Spleen (tissue), 13 donors: ENCODE measurements at places on chromosomes 5 and 9. TPM values are rescaled to one million over a fixed set of nuclear protein-coding genes. Genes with fewer than 3 reads are reported as not detected.
A peak's percentile ranks its signal among the peaks of the same experiment; 100 is the strongest.

GRCh38 chr5:143826951-143827444, 15.0 kb downstream of the HMHB1 start:
- DNase-seq: no peak

DNA sequence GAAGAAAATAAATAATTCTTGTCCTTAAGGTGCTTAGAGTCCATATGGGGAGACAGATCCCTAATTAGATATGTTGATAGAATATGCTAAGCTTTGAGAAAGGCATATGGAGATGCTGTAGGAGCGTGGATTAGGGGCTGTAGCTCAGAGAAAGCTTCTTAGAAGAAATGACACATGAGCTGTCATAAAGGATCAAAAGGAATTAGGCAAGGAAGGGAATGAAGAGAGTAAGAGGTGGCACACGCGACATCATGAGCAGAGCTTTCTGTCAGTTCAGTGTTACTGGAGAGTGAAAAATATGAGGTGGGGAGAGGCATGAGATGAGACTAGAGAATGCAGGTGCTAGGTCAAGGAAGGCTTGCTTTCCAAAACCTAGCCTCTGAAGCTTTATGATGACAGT, 118.6 kb downstream of the KIAA0825 start:
- DNase-seq: no peak

DNA sequence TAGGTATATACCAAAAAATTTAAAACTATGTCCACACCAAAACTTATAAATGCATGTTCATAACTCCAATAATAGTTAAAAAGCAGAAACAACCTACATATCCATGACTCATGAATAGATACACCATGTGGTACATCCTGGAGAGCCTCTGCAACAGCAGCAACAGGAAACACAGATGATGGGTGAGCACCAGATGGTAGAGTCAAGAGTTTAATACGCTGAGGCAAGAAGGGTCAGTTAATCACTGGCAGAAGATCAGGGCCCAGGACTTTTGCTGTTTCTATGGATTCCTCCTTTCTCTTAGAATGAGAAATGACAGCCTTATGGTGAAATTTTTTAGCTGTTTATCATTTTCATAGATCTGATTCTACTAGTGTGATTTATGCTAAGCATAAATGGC, 351.8 kb upstream of the ADAMTSL1 start:
- DNase-seq: no peak

DNA sequence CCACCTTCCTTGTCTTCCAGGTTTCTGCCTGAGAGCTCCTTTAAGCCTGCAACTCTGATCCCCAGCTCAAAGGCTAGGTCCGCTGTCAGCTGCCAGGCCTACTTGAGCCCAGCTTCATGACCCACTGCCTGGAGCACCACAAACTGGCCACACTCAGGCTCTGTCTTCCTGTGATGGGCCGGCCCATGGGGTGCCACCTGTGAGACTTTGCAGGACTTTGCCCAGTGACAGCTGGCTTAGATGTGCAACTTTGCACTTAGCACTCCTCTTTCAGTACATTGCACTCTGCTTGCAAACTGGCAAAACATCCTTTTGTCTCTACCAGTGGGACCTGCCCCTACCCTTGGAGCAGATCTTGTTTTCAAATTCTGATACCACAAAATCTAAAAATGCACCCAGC, 311.5 kb upstream of the PDE4D start:
- DNase-seq: no peak

- no peak for DNase-seq
These were observed 1.5 kb upstream of the FCHO2 start for GRCh38 chr5:72954389-72954788.

DNA sequence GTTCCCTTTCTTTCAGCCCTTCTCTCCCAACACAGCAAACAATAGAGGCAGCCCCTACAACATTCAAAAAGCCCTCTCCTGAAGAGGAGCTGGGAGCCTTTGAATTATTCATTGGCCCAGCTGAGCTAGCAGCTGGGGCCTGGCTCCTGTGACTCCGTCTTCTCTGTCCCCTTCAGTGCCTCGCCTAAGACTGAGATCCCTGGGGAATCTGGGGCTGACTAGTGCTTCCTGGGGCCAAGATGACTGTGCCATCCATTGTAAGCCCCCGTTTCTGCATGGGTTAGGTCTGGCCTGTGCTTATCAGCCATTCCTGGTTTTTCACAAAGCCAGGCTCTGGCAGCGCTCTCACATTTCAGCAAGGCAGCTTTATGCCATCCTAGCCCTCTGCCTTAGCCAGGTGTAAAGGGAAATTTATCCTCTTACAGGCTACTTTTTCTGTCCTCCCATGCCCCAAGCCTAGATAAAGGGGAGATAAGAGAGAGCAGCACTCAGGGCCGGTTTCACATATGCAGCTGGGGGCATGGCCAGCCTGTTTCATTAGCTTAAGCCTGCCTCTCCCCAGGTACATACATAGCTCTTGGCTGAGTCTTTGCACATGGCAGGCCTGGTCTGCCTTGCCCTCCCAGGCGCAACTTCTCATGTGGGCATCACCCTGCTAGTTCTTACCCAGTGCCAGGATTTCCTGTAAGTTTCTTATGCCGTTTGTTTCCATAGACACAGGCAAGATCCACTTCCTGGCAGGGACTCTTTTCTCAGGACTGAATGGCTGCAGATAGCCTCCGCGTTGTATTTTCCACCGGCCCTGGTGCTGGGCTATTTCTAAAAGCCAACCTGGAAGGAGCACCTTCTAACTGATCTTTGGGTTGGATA, 15.8 kb downstream of the PTPA start:
- no peak for DNase-seq

- DNase-seq: no peak
These were observed 178.4 kb downstream of the KIAA0825 start for GRCh38 chr5:94440015-94440414.

GRCh38 chr9:91253488-91253887, 108.2 kb downstream of the AUH start:
- no peak for DNase-seq

DNA sequence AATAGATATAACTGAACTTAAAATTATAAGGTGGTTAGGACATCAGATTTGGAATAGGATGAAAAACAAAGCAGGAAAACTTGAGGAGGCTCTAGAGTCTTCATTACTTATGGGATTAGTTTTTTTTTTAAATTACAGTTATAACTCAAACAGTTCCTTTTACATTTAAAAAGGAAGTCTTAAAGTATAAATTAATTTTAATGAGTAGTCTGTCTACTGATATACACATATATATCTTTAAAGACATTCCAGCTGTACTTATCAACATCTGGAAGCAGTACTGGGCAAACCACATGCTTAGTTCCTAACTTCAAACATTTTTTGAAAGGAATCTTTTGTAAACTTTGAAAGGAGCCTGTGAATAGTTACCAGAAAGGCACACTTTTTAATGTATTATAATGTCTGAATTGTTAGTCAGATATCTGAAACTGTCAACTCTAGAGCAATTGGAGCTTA, 6.0 kb downstream of the ACTBL2 start:
- DNase-seq: no peak

DNA sequence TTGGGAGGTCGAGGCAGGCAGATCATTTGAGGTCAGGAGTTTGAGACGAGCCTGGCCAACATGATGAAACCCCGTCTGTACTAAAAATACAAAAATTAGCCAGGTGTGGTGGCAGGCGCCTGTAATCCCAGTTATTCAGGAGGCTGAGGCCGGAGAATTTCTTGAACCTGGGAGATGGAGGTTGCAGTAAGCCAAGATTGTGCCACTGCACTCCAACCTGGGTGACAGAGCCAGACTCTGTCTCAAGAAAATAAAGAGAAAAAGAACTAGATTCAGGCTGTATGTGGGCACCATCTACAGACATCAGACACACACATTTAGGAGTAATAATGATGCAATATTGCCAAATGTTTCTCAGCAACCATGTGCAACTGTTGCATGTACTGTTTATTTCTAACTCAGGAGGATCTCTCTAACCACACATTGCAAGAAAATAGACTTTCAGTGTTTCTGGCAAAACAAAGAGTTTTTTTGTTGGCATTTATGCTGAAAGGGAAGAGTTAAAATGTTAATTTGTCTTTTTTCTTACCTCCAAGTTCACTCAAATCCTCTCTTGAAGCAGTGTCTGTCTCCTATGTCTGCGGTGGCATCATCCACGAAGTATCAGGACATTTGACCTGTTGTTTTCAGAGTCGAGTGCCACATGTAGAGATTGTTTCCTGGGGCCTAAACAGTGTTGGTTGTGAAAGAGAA, 5.1 kb upstream of the ORM1 start:
- DNase-seq: peak; percentile 16

- no peak for DNase-seq
These were observed 274.9 kb downstream of the EFNA5 start for GRCh38 chr5:107395632-107396350.

GRCh38 chr5:169527066-169527465, 56.5 kb upstream of the SPDL1 start:
- DNase-seq: no peak

DNA sequence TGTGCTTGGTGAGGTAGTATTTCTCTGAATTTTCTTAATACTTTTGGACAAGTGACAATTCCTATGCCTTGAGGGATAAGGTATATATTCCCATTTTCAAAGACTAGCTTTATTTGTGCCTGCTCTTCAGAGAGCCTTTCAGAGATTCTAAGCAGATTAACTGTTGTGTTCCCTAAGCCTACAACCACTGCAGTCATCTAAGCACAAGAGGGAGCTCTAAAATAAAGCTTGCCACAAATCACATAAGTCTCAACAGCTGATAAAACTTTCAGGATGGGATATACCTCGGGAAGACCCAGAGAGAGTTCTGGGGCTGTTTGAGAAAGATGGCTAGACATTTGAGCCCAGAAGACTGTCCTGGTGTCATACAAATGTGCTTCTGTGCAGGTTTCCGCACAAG, 157.3 kb downstream of the CYLC2 start:
- DNase-seq: no peak

DNA sequence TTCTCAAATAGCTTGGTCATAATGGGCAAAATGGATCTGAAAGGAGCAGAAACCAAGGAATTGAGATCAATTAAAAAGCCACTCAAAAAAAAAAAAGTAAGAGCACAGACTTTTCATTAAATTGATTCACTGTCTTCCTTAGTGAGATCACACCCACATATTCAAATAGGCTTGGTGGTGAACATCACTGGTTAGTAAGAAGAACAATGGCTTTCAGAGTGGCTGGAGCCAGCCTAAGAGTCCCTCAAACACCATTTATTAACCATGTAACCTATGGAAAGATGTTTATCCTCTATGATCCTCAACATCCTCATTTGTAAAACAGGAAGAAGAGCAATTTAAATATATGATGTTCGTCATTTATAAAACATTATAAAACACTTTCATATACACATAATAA, 12.4 kb downstream of the CCDC112 start:
- no peak for DNase-seq

- DNase-seq: no peak
These were observed 180.5 kb downstream of the CNTLN start for GRCh38 chr9:17315341-17315740.

- no peak for DNase-seq
These were observed 436.4 kb upstream of the FTMT start for GRCh38 chr5:121415270-121415669.

- DNase-seq: peak; percentile 90
These were observed 597 bp downstream of the NFIL3 start for GRCh38 chr9:91422758-91423711.

PCDHAC1 gene
- 0.17 TPM for polyA plus RNA-seq

AK1 gene
- 82.7 TPM for polyA plus RNA-seq

ARAP3 gene
- 4.0 TPM for polyA plus RNA-seq

NXNL2 gene
- polyA plus RNA-seq: 0.23 TPM

PRDM9 gene
- not detected for polyA plus RNA-seq

ADGRD2 gene
- polyA plus RNA-seq: not detected

TLR4 gene
- 6.3 TPM for polyA plus RNA-seq

DBN1 gene
- 7.6 TPM for polyA plus RNA-seq
